ENCODE measurements at places on chromosomes 3 and 15.

- no peak for DNase-seq
Observed at GRCh38 chr3:14811684-14812083, 7.1 kb upstream of the FGD5 start.

DNA sequence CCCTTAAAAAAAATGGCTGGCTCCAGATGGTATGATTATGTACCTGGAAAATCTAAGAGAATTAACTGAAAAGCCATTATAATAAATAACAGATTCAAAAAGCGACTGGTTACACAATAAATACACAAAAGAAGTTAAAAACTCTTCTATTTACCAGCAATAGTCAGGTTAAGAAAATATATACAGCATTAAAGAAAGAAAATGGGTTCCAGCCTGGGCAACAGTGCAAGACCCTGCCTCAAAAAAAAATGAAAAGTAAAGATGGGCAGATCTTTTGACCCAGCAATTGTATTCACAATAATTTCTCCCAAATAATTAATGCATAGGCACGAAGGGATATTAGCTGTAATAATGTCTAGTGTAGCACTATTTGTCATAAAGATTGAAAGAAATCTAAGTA, 8.7 kb downstream of the TBC1D5 start:
- DNase-seq: no peak

DNA sequence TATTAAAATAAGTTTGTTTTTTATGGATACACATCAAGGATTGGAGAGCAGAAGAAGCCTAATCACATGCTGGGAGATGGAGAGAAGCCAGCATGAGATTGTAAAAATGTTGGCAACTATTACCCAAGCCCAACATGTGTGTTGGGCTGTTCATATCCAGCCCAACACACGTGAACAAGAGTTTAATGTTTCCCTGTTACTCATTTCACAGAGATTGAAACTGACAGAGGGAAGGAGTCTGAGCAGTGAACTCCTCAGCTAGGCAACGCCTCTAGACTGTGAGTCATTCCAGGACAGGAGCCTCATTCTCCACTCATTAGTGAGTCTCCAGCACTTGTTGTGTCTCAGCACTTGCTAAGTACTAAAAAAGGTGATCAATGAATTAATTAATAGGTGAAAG, 43.2 kb upstream of the CMSS1 start:
- DNase-seq: no peak

- peak; percentile 33 for DNase-seq
Observed at GRCh38 chr3:45994419-45995235, 997 bp downstream of the FYCO1 start.

GRCh38 chr15:52076889-52077781, 35.4 kb downstream of the BCL2L10 start:
- no peak for DNase-seq

DNA sequence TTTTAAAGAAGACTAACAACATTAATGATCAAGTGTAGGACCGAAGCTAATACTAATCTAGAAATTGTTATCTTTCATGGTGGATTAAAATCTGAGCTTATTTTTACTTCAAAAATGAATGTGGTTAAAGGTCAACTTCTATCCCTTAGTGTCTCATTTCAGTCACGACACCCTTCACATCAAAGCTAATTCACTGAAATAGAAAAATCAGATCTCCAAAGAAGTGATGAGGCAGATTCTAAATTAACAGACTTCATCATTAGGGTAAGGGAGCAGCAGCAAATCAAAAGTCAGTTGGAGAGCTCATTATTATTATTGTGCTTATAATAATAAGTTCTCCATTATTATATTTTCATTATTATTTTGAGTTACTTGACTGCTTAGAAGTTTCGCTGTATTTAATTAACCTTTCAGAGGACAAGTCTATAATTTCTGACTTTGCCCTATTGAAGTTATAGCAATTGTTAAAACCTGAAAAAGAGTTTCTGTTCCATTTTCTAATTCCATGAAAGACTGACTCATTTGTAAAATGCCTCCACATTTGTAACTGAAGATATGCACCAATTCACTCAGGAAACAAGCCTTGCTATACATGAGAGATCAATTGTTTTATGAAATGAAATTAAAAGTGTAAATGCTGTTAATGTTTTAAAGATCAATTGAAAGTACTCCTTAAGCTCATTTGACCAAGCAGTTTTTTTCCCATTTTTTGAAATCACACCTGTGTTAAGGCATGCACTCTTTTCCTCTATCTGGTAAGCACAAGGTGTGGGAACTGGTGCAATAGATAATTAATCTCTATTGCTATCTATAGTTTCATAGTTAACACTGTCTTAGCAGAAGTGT, 23.1 kb upstream of the CMC1 start:
- DNase-seq: no peak

DNA sequence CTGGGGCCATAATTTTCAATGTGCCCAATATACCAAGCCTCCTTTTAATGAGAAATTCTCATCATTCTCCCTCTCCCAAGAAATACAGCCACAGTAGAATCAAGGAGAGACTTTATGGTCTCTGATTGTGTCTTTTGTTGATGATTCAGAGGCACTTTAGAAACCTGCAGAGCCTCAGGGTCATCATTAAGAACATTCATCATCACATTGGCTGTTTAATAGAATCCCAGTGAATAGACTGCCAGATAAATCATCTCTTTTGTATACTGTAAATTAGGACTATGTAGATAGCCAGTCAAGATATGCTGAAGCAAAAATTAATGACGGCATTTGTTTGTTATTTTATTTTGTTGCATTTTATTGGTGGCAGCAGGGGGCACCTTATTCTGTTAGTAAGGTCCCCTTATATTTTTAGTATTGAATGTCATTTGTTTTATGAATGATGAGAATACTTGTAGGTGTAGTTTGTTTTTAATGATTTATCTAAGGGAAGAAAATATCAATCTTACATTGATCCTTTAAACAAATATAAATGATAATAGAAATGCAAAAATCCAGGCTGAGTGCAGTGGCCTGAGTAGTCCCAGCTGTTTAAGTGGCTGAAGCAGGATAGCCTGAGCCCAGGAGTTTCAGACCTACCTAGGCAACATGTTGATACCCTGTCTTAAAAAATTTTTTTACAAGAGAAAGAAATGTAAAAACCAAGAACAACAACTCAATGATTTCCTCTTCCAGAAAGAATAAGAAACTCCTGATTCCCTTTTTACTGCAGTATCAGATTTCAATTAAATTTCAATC, 138.8 kb downstream of the ZBBX start:
- no peak for DNase-seq

DNA sequence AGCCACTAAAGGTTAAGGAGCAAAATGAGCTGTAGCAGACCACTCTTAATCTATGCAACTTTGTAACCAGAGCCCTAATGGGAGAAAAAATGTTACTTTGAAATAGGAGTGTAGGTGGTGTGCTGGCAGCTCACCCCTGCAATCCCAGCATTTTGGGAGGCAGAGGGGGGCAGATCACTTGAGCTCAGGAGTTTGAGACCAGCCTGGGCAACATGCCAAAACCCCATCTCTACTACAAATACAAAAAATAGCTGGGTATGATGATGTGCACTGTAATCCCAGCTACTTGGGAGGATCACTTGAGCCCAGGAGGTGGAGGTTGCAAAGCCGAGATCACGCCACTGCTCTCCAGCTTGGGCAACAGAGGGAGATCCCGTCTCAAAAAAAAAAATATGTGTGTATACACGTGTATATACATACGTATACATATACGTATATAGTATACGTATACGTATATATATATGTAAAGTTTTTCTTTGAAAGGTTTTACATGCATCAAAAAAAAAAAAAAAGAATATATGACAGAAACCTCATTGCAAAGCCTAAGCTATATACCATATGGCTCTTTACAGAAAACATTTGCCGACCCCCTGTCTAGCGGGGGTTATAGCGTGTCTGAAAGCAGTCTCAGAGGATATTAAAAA, 15.7 kb downstream of the CAPN7 start:
- DNase-seq: no peak

GRCh38 chr15:77966540-77967234, 110.8 kb downstream of the TBC1D2B start:
- peak; percentile 53 for DNase-seq

GRCh38 chr3:169554611-169555010, 108.9 kb downstream of the MECOM start:
- DNase-seq: no peak

DNA sequence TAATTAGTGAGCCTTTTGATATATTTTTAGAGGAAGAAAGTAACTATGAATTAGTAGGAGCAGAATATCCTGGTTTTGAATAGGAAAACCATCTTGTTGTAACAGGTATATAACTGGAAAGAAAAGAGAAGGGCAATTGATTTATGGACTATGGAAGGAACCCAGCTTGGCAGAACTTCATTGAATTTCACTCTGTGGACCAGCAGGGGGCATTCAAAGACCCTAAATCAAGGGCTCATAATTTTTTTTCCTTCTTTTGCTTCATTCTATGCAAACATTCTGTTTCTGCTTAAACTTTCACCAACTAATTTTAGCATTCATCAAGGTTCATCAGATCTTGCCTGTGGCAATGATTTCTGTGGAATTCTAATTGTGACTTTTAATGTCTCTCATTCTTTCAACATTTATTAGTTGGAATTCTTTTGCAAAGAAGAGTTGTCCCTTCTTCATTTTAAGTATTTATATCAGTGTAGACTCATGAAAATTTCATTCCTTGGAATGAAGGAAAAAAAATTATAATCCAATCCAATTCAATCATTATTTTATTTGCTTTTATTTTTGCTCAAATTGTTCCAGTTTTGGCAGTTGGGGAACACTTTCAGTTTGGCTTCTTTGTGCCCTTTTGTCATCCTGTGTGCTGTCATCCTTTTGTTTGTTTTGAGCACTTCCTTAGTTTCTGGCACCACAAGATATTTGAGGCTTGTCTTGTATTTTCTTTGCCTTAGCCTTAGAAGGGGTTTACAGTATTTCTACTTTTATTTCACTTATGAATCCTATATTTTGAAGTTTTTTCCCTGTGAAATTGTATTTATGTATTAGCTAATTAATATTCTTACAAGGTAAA, 30.4 kb downstream of the NXPE3 start:
- DNase-seq: peak; percentile 31

All from activated naive CD4-positive, alpha-beta T cell treated with anti-CD3 and anti-CD28 coated beads, Interleukin-2, amount 50 U/mL, for 16 hours (primary cell).